ENCODE measurements at places on chromosomes 7 and 10. TPM values are rescaled to one million over a fixed set of nuclear protein-coding genes. Genes with fewer than 3 reads are reported as not detected.

OR9A2 gene
- not detected for total RNA-seq

SFTPD gene
- 0.60 TPM for total RNA-seq

LIPJ gene
- total RNA-seq: not detected

GJD4 gene
- total RNA-seq: not detected

CLRN3 gene
- not detected for total RNA-seq

FRAT1 gene
- 3.6 TPM for total RNA-seq

KCNK18 gene
- not detected for total RNA-seq

ZNF727 gene
- total RNA-seq: not detected

MYPN gene
- 1.0 TPM for total RNA-seq

ZFAND4 gene
- total RNA-seq: 12.9 TPM

CPXM2 gene
- not detected for total RNA-seq

FRA10AC1 gene
- 15.0 TPM for total RNA-seq

OGDHL gene
- 1.7 TPM for total RNA-seq

CRCP gene
- total RNA-seq: 25.8 TPM

NKX2-3 gene
- not detected for total RNA-seq
